ENCODE measurements at places on chromosomes 12 and 14. TPM values are rescaled to one million over a fixed set of nuclear protein-coding genes. Genes with fewer than 3 reads are reported as not detected.
A peak's percentile ranks its signal among the peaks of the same experiment; 100 is the strongest.

The DERA gene
- 40.8 TPM for total RNA-seq

- H3K4me1 ChIP-seq: peaks cover 26% of the 10 kb centered on the region
- no peaks in the 10 kb centered on the region for H3K27me3 ChIP-seq
- DNase-seq: peak; percentile 92
- H3K27ac ChIP-seq: peak overlapping the region; percentile 31
- H3K36me3 ChIP-seq: peaks cover 31% of the 10 kb centered on the region
Observed at GRCh38 chr12:95173392-95174251, 43.6 kb downstream of the FGD6 start.

DNA sequence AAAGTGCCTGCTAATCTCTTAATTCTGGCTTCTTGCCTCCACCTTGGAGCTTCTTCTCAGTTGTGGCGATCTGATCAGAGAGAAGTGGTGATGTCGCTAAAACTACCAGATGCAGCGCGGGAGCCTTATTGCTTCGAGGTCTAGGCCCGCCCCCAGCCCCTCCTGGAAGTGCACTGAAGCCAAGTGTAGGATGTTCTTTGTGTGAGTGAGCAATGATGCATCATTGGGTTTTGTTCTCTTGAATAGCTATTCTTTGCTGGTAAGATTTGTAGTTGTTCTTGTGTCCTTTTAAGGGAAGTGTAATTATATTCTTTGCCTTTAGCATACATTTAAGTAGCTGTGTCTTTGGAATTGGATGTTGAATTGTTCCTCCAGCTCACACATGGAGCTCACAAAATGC is 35.8 kb downstream of the MTHFD1 start:
- no peak overlapping the region for H3K27ac ChIP-seq
- H3K27me3 ChIP-seq: no peaks in the 10 kb centered on the region
- DNase-seq: no peak
- peaks cover 98% of the 10 kb centered on the region for H3K36me3 ChIP-seq

The NKX2-1 gene
- not detected for total RNA-seq

GRCh38 chr12:20194171-20194570 is 174.2 kb upstream of the PDE3A start:
- H3K27me3 ChIP-seq: peaks cover 30% of the 10 kb centered on the region
- no peak overlapping the region for H3K27ac ChIP-seq
- H3K4me1 ChIP-seq: no peaks in the 10 kb centered on the region
- peak; percentile 18 for DNase-seq
- no peak overlapping the region for H3K4me3 ChIP-seq

GRCh38 chr14:67853715-67854114 is 34.1 kb downstream of the RAD51B start:
- no peak overlapping the region for H3K4me3 ChIP-seq
- H3K4me1 ChIP-seq: no peaks in the 10 kb centered on the region
- H3K27me3 ChIP-seq: no peaks in the 10 kb centered on the region
- no peak for DNase-seq

DNA sequence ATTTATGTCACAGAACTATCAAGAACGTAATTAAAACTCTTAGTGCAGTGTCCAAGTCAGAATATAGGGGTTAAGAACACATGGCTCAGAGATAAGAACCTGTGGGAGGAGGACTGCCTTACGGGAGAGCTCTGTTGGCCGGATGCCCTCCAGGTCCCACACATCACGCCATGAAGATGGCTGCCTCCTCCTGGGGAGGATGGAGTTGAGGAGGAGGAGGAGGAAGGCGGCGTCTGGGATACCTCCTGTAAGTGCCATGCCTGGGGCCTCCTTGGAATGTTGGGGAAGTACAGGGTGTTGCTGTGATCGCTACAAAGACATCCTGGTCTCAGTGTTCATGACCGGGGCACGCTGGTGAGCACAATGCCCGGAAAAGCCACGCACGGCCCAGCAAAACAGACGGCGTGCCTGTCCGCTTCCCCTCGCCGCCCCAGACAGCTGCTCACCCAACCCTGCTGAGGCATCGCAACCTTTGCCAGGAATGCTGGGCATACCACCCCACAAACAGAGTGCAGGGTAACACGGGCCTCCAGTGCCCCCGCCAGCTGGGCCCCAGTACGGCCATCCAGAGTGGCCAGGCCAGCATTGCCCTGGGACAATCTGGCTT is 28.7 kb upstream of the CD9 start:
- no peak overlapping the region for H3K4me3 ChIP-seq
- no peak for DNase-seq
- H3K27me3 ChIP-seq: no peaks in the 10 kb centered on the region
- peaks cover 14% of the 10 kb centered on the region for H3K4me1 ChIP-seq
- H3K36me3 ChIP-seq: no peaks in the 10 kb centered on the region
- H3K27ac ChIP-seq: no peak overlapping the region

DNA sequence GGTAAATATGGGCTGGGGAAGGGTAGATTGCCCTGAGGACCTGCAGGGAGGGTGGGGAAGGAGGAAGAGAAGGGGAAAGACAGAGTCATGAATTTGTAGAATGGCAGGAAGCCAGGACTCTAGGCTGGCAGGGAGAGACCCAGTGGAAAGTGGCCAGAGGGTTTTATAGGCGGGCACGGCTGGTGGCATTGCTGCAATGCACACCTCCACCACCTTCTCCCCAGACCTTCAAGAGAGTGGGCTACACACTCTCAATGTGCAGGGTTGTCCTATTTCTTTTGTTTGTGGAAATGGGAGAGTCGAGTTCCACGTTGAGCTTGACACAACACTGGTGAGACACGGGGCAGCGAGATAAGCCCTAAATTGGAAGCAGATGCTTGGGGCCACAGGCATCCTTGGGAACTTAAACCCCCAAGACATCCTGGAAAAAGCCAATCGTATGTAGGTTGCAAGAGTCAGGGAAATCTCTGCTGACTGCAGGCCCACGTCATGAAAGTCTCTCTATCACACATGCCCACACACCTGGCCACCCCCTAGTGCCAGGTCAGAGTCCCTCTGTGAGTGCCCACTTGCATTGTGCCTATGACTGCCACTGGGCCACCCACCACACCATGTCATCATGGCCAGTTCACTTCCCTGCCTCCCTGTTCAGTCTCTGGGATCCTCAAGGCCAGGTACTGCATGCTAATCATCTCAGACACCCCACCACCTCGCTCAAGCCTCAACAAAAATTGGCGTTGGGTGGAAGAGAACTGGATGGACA is 38.0 kb upstream of the BDKRB2 start:
- H3K27me3 ChIP-seq: peaks cover 28% of the 10 kb centered on the region
- H3K4me3 ChIP-seq: no peak overlapping the region
- no peak for DNase-seq
- H3K27ac ChIP-seq: no peak overlapping the region

- no peaks in the 10 kb centered on the region for H3K36me3 ChIP-seq
- no peaks in the 10 kb centered on the region for H3K27me3 ChIP-seq
- no peak for DNase-seq
- no peaks in the 10 kb centered on the region for H3K4me1 ChIP-seq
- no peak overlapping the region for H3K4me3 ChIP-seq
- H3K27ac ChIP-seq: no peak overlapping the region
Observed at GRCh38 chr12:115103884-115104883, 420.2 kb upstream of the TBX3 start.

DNA sequence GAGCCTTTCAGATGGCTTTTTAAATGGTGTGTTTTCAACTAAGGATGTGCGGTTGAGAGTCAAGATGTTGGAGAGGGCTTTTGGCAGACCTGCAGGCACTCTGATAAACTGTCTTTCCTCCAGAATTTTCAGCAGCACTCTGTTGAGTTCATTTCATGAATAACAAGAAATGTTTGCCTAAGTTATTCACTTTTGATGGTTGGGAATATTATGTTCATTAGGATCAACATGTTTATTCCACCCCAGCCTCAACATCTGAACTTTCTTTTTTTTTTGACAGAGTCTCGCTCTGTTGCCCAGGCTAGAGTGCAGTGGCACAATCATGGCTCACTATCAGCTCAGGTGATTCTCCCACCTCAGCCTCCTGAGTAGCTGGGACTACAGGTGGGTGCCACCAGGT is 68.4 kb downstream of the C12orf75 start:
- H3K4me1 ChIP-seq: peaks cover 5% of the 10 kb centered on the region
- no peak overlapping the region for H3K27ac ChIP-seq
- H3K27me3 ChIP-seq: no peaks in the 10 kb centered on the region
- DNase-seq: no peak
